ENCODE measurements at places on chromosomes 6 and 20. TPM values are rescaled to one million over a fixed set of nuclear protein-coding genes. Genes with fewer than 3 reads are reported as not detected.

DNA sequence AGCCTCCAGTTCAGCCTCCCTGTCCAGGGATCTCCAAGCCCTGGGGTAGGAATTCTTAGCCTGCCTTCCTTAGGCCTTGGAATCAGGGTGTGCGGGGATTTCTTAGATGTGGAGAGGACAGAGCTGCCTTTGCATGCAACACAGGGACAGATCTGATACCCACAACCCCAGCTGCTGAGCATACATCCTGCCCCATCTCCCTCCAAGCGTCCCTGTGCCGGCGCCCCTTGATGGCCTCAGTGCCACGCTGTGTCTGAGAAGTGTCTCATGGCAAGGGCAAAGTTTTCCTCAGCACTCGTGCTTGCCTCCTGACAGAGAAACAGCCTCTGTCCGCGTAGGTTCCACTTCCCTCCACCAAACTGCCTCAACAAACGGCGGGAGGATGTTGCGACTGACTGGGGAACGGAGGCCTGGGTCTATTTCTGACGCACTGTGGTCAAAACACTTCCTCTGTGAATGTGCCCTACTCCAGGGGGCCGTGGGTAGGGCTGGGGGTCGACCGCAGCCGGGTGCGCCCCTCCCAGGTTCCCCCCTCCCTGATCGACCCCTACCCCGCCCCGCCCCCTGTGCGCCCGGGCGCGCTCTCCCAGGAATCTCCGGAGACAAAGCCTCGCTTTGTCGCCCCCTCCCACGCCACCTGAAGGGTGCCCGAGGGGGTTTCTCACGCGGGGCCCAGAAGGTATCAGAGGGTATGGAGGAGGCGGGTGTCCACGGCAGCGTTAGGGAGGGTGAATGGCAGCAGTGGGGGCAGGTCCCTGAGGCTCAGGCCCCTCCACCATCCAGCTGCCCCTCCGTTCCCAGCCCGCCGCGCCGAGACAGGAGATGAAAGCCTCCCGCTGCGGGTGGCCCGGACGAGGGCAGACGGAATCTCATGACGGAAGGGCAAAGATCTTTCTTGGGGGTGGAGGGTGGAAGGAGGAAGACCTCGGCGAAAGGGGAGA is 806 bp downstream of the MICAL1 start:
- peaks cover 11% of the 10 kb centered on the region for H3K4me1 ChIP-seq
- peak overlapping the region; percentile 79 for H3K4me3 ChIP-seq
- H3K27me3 ChIP-seq = no peaks in the 10 kb centered on the region
- H3K27ac ChIP-seq = peak overlapping the region; percentile 72
- peaks cover 2% of the 10 kb centered on the region for H3K36me3 ChIP-seq

DNA sequence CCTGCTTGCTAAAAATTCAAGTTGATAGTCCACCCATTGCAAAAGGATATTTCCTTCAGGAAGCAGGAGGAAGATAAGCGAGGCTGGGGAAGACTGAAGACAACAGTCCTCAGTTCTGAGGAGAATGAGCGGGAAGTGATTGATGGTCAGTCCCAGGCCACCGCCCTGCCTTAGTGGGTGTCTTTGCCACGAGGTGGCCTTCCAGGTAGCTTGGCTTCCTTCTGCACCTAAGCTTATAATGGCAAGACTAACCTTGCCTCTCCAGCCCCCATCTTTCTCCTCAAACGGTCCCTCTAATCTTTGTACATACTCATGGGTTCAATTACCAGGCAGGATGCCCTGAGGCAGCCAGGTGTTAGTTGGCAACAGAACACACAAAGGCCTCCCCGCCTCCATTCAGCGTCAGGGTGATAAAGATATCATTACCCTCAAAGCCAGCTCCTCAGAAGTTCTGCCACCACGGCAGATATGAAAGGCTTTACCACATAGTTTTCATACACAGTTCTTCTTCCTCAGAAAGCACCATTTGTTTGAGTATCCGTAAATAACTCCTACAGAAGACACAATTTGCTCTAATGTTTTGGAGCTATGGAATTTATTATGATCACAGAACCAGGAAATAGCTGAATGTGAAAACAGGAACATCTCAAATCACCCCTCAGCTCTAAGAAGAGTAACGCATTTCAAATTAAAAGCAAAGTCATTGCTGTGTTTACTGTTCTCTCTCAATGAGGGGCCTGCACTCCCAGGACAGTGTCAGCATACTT is 249.4 kb downstream of the ATXN1 start:
- peaks cover 5% of the 10 kb centered on the region for H3K4me1 ChIP-seq
- no peaks in the 10 kb centered on the region for H3K27me3 ChIP-seq
- H3K36me3 ChIP-seq = no peaks in the 10 kb centered on the region
- peak; percentile 42 for DNase-seq
- no peak overlapping the region for H3K4me3 ChIP-seq
- H3K27ac ChIP-seq = no peak overlapping the region

DNA sequence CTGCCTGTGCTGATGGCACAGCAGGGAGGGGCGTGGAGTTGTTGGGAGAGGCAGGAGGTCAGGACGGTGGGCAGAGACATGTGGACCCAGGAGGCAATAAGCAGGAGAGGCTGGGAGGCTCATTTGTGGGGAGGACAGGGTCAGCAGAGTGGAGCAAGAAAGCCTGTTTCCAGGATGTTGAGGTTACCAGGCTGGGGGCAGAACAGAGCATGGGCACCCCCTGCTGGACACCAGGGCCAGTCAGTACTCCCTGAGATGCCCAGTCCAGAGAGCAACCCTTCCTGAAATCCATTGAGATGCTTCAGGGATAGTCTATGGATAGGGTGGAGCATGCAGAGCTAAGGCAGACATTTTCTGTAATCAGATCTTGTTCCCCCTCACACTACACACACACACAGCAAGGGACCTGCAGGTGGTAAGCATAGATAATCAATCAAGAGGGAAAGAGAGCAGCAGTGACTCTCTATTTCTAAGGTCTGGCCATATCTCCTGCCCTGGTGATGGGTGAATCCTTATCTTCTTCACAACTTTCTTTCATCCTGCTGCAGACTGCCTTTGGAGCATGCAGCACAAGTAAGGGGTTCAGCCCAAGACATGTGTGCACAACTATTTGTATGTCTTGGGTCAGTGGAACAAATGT is 41.7 kb downstream of the MOCS1 start:
- no peaks in the 10 kb centered on the region for H3K27me3 ChIP-seq
- H3K4me3 ChIP-seq = no peak overlapping the region
- no peaks in the 10 kb centered on the region for H3K36me3 ChIP-seq
- DNase-seq = peak; percentile 78
- no peaks in the 10 kb centered on the region for H3K4me1 ChIP-seq
- no peak overlapping the region for H3K27ac ChIP-seq

DNA sequence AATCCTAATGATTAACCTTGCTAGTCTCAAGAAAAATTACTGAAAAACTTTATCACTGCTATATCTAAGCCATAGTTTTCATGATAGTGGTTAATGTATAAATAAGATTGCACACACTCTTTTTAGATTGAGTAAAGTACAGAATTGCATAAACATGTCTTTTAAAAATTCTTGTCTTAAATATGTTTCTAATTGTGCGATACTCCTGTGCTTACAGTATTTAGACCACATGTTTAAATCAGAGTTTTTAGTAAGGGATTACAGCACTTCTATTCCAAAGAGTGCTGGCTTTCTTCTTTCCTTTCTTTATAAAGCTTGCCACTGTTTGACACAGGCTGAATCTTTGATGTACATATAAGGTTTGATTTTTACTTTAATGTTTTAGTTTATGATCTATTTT is 36.8 kb upstream of the RGS17 start:
- no peaks in the 10 kb centered on the region for H3K27me3 ChIP-seq
- no peak overlapping the region for H3K27ac ChIP-seq
- H3K4me3 ChIP-seq = no peak overlapping the region
- H3K4me1 ChIP-seq = no peaks in the 10 kb centered on the region

DNA sequence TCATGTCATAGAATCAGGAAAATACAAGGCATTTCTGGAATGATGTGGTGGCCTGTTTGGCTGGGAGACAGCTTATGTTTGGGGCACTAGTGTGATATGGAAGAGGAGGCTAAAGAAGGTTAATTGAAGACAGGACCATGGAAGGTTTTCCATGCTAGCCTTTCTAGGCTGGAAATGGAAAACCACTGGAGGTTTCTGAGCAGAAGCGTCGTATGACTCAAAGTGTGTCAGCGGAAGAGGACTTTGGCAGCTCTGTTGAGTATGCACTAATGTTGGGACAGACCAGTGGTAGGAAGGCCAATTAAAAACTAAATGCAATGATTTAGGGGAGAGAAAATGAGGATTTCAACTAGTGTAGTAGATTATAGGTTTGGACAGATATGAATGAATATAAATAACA is 413.1 kb downstream of the PLCB1 start:
- H3K4me1 ChIP-seq = no peaks in the 10 kb centered on the region
- no peak overlapping the region for H3K4me3 ChIP-seq

ZNF217 gene
- 5.0 TPM for polyA plus RNA-seq

ARHGAP18 gene
- polyA plus RNA-seq = 26.5 TPM

All from kidney (tissue), 22 donors.